CD14-positive monocyte (primary cell): ENCODE measurements at places on chromosomes 7 and 10. TPM values are rescaled to one million over a fixed set of nuclear protein-coding genes. Genes with fewer than 3 reads are reported as not detected.

GHRHR gene
- polyA plus RNA-seq, result not detected

DNA sequence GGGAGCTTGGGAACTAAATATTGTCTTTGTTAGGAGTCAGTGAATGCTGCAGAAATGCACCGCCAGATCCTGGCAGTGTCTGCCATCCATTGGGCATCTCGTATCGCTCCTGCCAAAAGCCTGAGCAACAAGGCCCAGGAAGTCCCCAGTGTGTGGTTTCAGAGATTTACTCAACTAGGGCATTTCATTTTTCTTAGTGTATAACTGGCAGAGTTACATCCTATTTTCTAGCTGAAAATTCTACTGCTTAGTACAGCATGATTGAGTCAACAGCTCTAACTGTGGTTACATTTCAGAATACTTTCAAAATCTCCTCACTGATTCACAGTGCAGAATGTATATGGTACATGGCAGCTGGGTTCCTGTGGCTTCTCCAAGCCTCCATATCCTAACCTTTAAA lies 95.8 kb upstream of the CREB5 start:
- no peak for DNase-seq

DNA sequence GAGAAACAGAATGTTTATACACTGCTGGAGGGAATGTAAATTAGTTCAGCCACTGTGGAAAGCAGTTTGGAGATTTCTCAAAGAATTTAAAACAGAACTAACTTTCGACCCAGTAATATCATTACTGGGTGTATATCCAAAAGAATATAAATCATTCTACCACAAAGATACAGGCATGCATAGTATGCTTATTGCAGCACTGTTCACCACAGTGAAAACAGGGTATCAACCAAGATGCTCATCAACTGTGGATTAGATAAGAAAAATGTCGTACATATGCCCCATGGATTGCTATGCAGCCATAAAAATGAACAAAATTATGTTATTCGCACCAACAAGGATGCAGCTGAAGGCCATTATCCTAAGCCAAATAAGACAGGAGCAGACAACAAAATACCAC lies 343.1 kb upstream of the KCND2 start:
- DNase-seq, result no peak

- DNase-seq, result no peak
These were observed 259.5 kb upstream of the HGF start for GRCh38 chr7:82029236-82029913.

DNA sequence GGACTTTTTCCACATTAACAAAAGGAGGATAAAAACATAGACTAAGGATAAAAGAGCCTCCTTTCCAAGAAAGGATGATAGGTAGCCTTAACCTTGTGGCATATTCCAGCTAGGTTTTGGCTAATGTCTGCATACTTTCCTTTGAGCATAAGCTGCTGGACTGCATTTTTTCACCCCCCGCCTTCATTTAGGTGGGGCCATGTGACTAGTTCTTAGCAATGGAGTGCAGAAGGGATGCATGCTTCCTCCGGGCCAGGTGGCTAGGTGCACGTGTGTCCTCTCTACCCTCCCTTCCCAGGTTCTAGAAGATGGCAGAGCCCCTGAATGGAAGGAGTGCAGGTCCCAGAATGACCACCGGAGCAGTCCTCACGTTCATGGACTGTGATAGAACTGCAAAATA lies 59.8 kb downstream of the BPGM start:
- DNase-seq, result no peak
